ENCODE measurements at places on chromosomes 6 and 20.

- no peak for DNase-seq
These were observed 19.1 kb downstream of the SYNJ2 start for GRCh38 chr6:158000530-158001307.

DNA sequence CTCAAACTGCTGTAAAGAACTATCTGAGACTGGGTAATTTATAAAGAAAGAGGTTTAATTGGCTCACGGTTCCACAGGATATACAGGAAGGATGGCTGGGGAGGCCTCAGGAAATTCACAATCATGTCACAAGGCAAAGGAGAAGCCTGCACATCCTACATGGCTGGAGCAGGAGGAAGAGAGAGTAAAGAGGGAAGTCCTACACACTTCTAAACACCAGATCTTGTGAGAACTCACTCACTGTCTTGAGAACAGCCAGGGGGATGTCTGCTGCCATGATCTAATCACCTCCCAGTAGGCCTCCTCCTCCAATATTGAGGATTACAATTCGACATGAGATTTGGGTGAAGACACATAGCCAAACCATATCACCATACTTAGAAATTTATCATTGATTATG lies 1307.0 kb upstream of the GJE1 start:
- no peak for DNase-seq

DNA sequence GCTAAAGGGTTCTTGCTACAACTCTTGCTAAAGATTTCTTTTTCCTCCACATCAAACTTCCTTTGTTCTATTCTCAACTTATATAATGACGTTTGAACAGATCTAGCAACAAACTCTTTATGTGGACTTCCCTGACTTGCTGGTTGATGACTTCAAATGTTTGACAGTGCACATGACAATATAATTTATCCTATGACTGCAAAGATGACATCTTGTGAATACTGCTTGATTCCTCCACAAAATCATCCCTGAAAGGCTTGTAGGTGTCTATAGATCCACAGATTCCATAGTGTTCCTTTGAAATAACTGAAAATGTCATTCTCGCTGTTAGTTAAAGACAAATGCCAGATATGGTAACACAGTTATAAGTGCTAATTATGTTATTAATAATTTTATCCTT lies 478.9 kb downstream of the NKAIN2 start:
- DNase-seq: no peak

- no peak for DNase-seq
These were observed 2.1 kb upstream of the MUC22 start for GRCh38 chr6:31008165-31008564.

DNA sequence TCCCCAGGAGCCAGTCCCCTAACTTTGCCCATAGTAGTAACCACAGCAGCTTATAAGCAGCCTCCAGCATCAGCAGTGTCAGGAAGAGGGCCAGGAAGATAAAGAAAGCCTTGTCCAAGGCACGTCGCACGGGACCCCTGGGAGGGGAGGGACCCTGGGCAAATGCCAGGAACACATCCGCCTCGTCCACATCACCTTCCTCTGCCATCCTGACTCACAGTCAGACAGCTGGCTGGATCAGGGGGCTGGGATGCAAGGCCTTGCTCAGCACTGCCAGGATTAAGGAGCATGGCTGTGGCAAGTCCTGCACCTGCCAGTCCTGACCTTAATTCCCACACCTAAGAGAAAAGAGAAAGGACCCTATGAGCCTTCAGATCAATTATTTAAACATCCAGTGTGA lies 11.5 kb upstream of the ZBTB22 start:
- DNase-seq: no peak

DNA sequence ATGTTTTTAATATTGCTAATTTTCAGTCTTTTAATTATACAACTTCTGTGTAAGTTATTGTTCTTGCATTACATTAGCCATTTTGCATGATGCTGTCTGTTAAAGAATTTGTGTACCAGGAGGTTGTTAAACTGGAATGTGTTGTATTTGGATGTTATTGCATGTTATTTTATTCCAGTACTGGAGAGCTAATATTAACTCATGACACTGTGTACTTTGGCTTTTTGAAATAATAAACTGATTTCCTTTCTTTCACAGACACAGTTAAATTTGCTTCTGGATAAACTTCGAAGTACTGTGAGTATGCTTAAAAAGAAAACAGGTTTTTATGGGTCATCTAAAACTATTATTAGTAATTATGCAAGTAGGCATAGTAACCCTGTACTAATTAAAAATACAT lies 121.3 kb downstream of the MYO6 start:
- DNase-seq: no peak

DNA sequence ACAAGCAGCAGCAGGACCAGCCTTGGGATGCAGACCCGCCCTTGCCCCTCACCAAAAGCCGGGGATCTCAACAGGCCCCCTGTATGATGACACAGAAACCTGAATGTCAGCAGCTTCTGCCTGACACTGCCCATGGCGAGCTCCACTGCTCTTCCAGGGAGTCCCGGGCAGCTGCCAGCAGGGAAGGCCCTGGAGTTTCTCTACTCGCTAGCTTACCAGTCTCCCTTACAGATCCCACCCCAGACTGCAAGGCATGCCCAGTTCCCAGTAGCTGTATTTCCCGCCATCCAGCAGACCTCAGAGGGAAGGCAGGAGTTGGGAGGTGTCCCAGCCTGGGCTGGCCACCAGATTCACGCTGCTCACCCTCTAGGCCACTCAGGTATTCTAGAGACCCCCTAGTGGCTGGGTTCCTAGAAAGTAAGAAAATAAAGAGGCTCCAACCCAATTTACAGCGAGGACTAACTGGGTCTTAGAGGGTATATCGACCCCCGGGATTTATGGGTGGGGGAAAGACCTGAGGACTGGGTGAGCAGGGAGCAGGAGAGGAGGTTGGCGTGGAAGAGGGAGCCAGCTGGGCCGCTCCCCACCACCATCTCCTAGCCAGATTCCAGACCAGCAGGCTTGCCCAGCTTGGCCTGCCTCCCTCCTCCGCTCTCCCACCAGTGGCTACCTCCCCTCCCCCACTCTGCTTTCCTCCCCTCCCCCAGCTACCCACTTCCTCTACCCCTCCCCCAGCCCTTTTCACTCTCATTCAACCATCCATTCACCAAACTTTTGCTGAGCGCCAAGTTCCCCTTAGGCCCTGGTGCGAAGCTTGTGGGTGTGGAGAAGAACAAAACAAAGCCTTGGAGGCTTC lies 9.7 kb upstream of the HMGA1 start:
- no peak for DNase-seq

DNA sequence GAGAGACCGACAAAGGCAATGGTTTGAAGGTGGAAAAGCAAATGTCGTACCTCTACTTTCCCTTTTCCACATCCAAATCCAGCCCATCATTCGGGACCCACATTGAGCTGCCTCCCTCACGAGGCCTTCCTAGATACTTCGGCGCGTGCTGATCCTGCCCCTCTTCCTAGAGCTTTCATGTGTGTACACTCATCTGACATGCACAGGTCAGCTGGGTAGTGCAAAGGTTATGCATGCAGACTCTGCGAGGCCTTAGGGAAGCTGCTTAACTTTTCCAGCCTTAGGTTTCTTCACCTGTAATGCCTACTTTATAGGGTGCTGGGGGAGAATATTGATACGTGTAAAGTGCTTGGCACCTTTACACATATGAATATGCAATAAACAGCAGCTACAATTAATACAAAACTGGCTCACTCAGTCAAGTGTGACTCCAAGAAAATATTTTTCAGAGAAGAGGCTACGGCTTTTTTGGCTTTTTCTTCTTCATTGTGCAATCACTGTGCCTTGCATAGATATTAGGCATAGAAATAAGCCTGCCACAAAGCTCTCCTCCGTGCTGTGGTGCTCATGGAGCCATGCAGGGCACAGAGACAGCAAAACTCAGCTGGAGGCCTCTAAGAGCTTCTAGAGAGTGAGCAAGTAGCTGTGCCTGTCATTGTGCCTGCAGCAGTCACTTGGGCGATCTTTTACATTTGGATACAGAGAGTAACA lies 3.6 kb upstream of the MANBAL start:
- DNase-seq: no peak

DNA sequence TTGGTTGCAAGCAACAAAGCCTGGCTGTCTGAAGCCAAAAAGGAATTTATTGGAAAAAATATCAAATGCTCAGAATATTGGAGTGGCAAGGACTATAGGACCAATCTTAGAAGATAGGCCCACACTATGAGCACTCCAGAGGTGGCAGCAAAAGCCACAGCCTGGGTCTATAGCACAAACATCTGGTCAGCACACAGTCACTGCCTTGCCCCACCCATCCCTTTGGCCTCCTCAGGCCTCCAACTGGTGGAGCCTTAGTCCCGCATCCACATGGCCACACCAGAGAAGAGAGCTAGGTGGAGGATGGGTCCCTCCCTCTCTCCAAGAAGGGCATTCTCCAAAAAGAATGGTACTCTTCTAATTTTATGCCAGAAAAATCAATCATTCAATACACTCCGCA lies 14.0 kb downstream of the NUDT3 start:
- DNase-seq: no peak

Data from stimulated activated CD8-positive, alpha-beta memory T cell treated with anti-CD3 and anti-CD28 coated beads, Interleukin-7, amount 100 ng/mL, for 24 hours (primary cell).